ENCODE measurements at places on chromosomes 5 and 9. TPM values are rescaled to one million over a fixed set of nuclear protein-coding genes. Genes with fewer than 3 reads are reported as not detected.

Gene PCDHB13
- 0.89 TPM for total RNA-seq

Gene CNTNAP3
- total RNA-seq: 3.6 TPM

Gene IL11RA
- 9.0 TPM for total RNA-seq

Gene PHYHD1
- total RNA-seq: 2.1 TPM

Gene ZNF474
- 1.2 TPM for total RNA-seq

Gene SPARC
- total RNA-seq: 3,745 TPM
